ENCODE measurements at places on chromosomes 1 and 21.
A peak's percentile ranks its signal among the peaks of the same experiment; 100 is the strongest.

GRCh38 chr1:218674280-218674773 is 329.2 kb downstream of the TGFB2 start:
- DNase-seq, result no peak

DNA sequence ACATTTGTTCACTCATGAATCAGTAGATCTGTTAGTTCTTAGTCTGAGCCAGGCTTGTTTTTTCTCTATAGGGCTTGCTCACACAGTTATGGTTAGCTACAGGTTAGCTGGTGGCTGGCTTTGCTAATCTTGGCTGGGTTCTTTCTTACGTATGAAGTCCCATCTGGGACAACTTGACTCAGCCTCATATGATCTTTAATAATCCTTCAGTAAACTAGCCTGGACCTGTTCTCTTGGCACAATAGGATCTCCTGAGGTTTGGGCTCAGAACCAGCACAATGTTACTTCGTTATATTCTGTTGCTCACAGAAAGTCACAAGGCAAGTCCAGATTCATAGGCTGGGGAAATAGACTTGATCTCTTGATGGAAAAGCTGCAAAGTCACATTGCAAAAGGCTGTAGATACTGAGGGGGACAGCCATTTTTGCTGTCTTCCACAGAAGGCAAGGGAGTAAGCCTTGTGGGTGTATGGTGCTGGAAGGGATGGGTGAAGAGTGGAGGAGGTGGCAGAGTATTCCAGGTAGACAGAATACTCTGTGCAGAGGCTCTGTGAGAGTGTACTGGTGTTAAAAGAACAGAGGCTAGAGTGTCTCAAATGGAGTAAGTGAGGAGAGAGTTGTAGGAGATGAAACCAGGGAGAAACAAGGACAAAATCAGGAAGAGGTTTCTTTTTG is 24.4 kb downstream of the EFCAB7 start:
- no peak for DNase-seq

DNA sequence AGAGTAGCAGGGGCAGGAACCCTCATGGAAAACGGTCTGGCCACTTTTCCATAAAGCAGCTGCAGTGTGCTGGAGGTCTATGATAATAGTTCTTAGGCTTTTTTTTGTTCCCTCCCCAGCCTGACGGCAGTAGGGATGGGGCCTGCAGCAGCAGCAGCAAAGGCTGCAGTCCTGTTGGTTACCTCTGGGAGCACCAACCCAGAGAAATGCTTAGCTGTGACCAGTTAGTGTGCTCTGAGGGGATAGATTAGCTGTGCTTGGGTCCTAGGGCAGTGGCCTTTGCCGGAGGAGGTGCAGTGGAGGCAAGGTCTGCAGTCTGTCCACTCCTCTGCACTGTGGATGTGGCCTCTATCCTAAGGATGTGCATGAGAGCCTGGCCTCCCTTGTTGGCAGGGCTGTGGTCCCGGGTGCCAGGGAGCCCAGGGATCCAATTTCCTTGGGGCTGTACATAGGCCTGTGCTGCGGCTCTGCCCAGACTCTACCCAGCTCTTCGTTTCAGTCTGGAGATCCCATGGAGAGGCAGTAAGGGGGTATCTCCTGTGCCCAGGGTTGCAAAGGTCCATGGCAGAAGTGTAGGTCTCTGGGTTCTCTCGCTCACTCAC is 322.7 kb downstream of the PTBP2 start:
- DNase-seq, result no peak

DNA sequence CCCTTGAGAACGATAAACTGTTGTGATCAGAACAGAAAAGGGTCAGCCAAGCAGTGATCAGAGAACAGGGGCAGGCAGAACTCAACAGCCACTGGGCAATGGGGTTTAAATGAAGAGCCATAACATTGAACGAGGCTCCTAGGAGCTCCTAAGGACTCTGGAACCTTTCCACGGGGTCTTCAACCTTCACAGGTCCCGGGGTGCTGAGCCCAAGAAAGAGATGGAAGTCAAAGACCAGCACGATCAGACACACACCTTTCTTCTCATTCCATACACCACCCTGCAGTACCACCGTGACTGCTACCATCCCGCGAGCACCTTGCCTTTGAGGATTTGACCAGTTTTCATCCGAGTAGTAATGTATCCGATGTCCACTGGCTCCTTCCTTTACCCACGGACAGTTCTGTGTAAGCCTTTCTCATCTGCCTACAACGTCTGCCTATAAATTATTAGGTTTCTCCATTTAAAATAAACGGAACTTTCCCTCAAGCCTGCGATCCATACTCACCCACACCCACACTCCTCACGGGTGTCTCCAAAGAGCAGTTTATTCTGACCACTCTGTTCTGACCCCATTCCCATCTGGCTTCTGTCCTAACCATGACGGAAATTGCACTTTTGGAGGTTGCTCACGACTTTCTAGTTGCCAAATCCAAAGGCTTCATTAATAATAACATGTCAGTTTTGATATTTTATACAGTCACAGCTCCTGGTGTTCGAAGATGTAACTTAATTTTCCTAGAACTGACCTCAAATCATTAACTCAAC is 16.8 kb upstream of the HHAT start:
- no peak for DNase-seq

DNA sequence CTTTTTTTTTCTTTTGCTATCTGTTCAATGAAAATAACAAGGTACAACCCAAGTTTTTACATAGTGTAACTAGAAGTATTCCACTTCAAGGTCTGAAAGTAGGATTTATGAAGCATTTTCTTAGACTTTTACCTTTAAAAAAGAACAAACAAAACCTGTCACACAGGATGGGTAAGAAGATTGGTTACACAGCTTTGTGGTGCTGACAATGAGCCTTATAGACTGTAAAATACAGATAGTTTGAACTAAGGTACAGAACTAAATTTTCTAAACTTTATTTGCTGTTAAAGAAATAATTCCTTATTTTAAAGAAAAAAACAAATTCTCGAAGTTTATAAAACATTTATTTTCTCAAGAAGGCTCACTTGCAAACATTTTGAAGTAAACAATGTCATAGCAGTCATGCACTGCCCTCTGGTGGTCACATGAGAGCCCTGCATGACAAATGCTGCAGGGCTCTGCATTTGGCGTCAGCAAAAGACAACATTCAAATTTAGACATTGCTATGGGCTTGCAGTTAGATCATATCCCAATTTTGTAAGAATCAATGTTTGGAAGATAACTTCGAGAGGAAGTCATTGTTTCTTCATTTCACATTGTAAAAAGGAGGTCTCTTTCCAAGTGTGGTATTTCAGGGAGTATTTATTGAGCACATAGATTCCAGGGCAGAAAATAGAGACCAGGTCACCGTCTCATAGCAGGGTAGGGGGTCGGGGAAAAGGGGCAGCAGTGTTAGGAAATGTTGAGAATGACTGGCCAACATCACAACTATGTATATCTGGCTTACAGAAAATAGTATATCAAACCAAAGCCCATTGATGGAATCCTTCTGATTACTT is 115.3 kb upstream of the FMN2 start:
- peak; percentile 52 for DNase-seq

GRCh38 chr1:243751506-243751905 is 98.5 kb downstream of the AKT3 start:
- DNase-seq, result no peak

DNA sequence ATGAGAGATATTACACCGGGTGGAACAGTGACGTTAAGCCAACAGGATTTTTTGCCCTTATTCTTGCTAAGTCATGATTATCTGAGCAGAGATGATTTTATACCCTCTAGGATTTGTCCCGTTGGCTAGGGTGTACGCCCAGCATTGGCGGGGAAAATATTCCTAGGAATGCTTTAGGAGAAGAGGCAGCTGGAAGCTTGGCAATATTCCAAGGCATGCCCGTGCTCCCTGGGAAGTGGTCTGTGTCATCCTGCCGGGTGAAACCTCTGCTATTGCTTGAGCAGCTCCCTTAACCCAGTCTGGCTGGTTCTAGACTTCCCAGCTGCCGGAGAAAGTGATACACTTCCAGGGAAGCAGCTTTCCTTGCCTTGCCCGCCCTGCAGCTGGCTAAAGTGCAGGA is 16.2 kb downstream of the CHRNB2 start:
- DNase-seq, result no peak

DNA sequence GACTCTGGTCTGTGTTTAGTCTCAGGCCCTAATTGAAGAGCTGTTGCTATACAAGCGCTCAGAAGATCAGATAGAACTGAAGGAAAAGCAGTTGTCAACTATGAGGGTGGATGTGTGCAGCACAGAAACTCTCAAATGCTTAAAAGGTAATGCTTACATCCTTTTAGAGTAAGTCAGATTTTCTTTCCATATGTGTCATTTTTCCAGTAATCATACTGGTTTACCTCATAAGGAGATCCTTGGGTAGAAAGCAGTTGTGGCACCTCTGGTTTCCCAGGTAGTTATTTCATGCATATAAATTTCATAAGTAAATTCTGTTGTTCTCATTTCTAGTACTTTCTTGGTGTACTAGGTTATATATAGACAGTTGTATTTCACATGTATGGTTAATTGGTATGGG is 43.0 kb upstream of the TARS2 start:
- DNase-seq, result no peak

- DNase-seq, result no peak
Observed at GRCh38 chr1:21652937-21653743, 16.0 kb downstream of the RAP1GAP start.

DNA sequence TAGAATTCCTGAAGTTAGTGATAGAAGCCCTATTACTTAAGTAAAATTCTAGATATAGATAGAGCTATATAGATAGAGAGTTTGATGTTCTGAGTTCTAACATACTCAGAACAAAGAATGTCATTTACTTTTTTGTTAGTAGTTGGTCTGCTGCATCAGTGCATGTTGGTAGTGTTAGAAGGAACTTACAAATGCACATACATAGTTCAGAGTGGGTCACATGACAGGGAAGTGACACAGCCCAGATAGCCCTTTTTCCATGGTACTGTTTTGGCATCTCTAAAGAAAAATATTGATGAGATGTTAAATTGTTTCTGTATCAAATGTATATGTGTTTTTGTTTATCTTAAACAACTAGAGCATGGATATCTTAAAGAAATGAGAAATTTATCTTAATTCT is 45.7 kb downstream of the DHX9 start:
- no peak for DNase-seq

DNA sequence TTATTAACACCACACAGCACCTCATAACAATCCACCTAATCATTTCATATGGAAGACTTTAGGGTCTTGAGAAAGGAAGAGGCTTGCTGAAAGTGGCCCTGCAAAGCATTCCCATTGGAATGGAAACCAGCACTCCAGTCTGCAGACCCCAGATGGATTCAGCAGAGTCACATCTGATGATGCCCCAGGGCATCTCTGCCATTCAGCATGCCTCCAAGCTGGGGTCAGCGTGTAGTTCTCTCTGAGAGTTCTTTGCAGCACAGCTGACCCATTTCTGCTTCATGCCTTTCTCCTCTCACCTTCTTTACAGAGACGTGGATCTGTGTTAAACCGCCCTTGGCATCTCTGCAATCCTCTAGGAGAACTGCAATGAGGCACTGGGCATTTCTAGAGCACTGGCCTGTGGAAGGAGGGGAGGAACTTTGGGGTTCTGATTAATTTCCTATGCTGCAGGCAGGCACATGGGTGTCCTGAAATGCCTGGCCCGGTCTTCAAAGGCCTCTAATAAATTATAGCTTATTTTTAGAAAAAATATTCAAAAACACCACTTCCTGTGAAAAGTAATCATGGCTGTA is 2.6 kb upstream of the LUZP1 start:
- DNase-seq, result no peak

DNA sequence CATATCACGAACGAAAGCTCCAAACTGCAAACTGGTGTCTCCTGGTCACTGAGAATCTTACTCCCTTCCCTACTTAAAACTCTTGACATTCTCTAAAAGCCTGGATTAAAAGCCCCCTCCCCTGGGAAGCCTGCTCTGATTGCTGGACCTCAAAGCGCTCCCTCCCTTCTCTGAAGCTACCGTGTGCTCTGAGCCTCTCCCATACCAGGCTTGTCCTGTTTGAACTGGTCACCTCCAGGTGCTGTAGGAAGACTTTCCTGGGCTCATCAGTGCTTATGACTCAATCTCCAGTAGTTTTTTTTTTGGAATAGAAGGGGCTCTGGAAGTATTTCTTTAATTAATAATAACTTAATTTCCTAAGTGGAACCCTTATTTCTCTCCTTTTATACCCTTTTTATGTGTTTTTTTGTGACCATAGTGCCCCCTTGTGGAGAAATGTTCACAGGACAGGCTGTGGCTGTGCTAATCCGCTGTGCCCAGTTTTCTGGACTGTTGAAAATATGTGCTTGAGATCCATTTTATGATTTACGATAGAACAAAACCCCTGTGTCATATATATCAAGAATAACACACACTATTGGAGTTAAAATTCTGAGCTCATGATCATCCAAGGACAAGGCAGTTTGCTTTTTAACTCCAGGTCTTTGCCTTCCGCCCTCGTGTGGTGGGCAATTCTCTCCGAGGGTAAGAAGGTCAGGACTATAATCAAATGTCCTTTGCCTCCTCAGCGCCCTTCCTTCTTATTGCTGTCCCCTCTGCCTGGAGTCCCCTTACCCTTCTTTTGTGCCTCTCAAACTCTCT is 16.9 kb downstream of the MTARC1 start:
- peak; percentile 23 for DNase-seq

DNA sequence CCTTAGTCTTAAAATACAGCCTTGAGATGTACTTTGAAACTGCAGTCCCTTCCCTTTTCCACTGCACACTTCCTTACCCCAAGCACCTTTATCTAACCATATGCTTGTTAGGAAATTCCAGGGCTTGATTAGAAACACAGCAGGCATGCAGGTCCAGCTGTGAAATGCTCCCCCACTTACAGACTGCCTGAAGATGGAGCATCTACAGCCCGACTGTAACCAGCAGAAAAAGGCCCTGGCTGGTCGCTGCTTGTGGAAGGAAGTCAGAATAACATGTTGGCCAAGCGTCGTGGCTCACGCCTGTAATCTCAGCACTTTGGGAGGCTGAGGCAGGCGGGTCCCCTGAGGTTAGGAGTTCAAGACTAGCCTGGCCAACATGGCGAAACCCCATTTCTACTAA is 37.2 kb downstream of the VN1R5 start:
- DNase-seq, result no peak

DNA sequence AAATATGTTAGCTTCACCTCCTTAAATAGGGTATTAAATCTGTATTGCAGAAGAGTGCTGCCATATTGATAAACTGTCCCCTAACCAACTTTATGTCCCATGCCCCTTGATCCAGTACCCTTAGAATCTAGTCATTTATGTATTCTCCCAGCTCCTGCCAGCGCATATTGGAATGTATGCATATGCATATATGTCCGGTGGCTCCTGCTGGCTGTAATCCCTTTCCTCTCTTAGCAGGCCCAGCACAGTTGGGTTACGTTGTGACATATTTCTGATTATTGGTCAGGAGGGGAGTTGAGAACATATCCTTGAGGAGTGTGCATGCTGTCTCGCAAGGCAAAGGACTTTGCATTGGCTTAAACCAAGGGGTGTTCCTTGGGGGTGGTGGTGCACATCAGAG is 29.2 kb upstream of the CREG1 start:
- no peak for DNase-seq
